ENCODE measurements at places on chromosomes 4 and X.

- DNase-seq = no peak
Measured at GRCh38 chr4:151458148-151458547, 49.2 kb downstream of the FHIP1A start.

- no peak for DNase-seq
Measured at GRCh38 chrX:7158468-7158990, 10.6 kb upstream of the PUDP start.

- peak; percentile 3 for DNase-seq
Measured at GRCh38 chrX:100409610-100410590, at the start of gene PCDH19. Gene PCDH19, minus strand, starts transcription at chrX:100410273. Its CDS starts 1,676 bp downstream, at chrX:100408597.

DNA sequence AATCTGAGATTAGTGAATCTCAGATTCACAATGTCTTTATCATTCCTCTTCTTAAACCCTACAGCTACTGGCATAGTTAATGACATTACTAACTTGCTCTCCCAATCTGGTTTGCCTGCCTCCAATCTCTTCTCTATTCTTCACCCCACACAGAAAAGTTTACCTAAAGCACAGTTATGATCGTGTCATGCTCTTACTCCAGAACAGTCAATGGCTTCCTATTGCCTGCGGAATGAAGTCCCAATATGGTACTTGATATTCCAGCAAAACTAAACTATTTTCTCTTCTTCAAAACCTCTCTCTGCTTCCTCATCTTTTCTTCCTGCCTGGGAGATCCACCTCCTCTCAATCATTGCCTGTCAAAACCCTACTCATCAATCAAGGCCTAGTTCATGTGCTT, 3.4 kb upstream of the PRPS1 start:
- no peak for DNase-seq

GRCh38 chr4:151100531-151100930, 1.1 kb downstream of the RPS3A start:
- no peak for DNase-seq

GRCh38 chrX:23644744-23645143, 22.5 kb upstream of the PRDX4 start:
- DNase-seq = no peak

- no peak for DNase-seq
Measured at GRCh38 chrX:74550295-74550802, 64.1 kb downstream of the RLIM start.

- no peak for DNase-seq
Measured at GRCh38 chr4:126957556-126957955, 675.2 kb upstream of the INTU start.

GRCh38 chr4:88865466-88865865, 167.8 kb upstream of the NAP1L5 start:
- no peak for DNase-seq

DNA sequence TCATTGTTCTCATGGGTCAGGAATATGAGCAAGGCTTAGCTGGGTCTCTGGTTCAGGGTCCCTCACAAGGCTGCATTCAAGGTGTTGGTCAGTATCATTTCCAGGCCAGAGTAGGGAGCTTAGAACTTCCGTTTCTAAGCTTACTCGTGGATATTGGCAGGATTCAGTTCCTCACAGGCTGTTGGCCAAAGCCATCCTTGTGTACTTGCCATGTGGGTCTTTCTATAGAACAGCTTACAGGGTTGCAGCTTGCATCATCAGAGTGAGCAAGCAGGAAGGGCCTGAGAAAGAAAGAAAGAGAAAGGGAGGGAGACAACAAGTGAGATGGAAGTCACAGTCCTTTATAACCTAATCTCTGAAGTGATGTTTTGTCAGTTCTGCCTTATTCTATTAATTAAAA, 5.1 kb upstream of the LIMCH1 start:
- no peak for DNase-seq

GRCh38 chr4:99821918-99822503, 5.4 kb downstream of the DAPP1 start:
- no peak for DNase-seq

- DNase-seq = no peak
Measured at GRCh38 chr4:26729547-26729946, 131.1 kb upstream of the STIM2 start.

GRCh38 chr4:22500128-22500611, 15.7 kb downstream of the ADGRA3 start:
- no peak for DNase-seq

GRCh38 chr4:173145131-173145530, 23.5 kb upstream of the GALNT7 start:
- no peak for DNase-seq

DNA sequence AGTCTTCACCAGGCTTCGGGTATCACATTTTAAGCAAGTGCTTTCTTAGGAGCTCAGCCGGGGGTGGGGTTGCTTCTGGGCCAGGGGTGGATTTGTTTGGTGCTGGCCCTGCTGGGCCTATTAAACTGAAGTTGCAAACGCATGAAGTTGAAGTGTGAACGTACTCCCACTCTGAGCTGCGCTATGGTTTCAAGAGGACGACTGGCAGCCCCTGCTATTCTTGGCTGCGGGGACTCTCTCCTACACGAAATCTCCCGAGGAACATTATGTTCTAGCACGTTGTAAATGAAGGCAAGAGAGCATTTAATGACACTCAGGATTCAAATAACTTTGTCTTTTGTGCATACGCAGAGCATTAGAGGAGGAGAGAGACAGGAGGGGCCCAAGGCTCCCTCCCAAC, 401.3 kb upstream of the BOD1L1 start:
- DNase-seq = no peak

GRCh38 chr4:104524026-104524425, 29.3 kb upstream of the CXXC4 start:
- no peak for DNase-seq

DNA sequence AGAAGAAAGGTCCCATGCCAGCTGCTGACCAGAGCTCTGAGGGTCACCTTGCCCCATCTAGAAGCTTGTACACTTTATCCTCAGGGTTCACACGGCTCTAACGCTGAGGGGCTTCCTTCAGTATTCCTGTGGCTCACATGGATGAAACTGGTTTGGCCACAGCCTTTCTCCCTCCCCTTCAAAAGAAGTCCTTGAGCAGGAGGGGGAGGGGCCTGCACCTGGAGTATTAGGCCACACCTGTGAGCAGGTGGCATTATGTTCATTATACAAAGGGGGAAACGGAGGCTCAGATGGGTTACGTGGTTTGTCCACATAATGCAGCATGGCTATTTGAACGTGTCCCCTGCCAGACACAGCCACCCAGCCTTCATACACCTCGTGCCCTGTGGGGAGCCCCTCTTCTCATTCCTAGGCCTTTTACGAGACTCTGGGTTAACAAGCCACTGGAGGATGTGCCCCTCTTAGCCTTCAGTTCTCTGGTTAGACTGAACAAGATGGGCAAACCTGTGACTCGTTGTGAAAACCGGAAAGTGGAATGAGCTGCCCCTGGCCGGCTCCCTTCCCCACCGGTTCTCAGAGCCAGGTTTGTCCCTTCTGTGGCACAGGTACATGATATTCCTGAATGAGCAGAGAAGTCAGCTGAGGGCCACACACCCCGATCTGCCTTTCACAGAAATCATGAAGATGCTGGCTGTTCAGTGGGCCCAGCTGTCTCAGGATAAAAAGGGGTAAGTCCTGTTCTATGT, 27.2 kb upstream of the JAKMIP1 start:
- DNase-seq = no peak

DNA sequence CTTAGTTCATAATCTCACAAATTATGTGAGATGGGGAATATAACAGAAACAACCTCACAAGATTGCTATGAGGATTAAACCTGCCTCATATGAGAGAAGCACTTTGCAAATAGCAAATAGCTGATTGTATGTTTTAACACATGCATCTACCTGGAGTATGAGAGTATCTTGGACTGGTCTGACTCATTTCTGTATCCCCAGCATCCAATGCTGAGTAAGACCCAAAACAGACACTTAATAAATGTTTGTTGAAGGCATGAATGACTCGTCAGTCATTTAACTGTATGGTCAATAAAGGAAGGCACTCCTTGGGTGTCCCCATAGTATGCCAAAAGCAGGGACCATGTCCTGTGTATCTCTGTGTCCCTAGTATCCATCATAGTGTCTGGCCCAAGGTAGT, 350.9 kb upstream of the F9 start:
- no peak for DNase-seq

- peak; percentile 55 for DNase-seq
Measured at GRCh38 chr4:47482326-47482725, 2.7 kb upstream of the ATP10D start.

DNA sequence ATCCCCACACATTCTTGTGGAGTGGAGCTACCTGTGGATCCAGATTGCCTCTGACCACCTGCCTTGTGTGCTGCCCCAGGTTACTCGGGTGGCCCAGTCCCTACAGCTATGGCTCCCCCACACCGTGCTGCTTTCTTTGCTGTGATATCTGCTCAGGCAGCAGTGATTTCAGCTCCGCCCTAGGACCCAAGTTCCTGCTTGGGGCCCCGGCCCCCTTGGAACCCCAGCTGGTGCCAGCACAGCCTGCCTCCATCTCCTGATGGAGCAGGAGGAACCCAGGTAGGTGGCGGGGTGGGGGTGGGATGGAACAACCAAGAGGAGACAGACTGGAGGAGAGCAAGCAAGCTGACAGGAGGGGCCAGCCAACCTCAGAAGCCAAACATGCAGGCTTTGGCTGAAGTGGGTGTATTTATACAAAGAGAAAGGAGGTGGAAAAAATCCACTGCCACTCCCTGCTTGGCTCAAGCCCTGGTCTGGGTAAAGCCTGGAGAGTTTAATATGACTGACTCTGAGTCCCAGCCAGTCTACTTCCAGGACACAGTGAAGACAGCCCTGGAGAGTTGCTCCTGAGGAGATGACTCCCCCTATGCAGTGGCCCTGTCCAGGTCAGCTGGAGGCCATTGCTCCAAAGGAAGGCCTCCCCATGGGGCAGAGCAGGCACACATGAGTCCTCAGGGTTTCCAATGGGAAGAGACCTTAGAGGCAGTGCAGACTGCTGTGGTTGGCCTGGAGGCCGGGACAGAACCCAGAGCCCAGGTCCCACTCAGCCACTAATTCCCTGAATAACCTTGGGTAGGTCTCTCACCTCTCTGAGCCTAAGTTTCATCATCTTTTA, 197.1 kb upstream of the MAMLD1 start:
- no peak for DNase-seq

DNA sequence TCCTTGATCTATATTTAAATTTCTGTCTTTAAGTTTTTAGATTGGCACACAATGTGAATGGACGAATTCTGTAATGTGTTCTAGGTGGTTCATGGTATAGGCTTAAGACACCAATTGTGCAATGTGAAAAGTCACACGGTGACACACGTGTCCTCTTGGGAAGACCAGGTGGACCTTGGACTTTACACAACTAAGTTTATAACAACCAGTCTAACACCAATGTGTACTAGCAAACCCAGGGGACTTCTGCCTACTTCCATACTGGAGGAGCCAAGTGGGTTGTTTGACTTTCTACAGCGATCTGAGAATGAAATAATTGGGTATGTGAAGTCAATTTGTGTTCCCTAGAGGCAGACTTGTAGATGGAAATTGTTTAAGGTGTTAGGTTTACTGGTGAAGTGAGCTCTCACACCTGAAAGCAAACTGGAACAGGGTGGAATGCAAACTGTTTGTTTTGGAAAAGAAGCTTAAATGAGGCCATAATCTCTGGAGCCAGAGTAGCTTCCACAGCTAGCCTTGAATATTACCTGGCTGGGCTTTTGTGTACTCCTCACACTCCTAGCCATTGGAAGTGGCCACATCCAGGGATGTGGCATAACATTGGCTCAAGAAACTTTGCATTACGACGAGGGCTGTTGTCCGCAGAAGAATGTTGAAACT, 45.9 kb upstream of the WDR1 start:
- no peak for DNase-seq

- no peak for DNase-seq
Measured at GRCh38 chr4:2442175-2442993, 23.6 kb downstream of the CFAP99 start.

- no peak for DNase-seq
Measured at GRCh38 chr4:2791518-2792395, 1.1 kb upstream of the SH3BP2 start.

DNA sequence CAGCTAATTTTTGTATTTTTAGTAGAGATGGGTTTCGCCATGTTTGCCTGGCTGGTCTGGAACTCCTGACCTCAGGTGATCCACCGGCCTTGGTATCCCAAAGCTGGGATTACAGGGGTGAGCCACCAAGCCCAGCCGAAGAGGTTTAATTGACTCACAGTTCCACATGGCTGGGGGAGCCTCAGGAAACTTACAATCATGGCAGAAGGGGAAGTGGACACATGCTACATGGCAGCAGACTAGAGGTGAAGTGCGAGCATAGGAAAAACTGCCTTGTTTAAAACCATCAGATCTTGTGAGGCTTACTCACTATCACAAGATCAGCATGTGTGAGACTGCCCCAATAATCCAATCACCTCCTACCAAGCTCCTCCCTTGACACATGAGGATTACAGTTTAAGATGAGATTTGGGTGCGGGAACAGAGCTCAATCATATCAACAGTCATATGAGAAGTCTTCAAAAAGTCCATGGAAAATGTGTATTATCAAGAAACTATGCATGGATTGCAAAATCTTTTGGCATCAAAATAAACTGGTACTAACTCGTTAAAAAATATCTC, 25.8 kb upstream of the RPL39 start:
- no peak for DNase-seq

DNA sequence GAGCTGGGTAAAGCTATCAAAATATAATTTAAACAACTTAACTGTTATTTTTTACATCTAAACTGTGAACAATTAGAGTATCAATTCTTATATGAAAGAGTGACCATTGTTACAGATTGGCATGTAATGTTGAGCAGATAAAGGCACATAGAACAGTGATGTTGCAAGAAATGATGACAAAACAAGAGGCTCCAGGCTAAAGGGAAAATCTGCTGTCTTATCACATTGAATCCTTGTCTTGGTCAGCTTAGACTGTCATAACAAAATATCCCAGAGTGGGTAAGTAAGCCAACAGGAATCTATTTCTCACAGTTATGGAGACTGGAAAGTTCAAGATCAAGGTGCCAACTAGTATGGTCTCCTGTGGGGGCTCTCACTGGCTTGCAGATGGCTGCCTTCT, 154.1 kb upstream of the PPP3CA start:
- no peak for DNase-seq

DNA sequence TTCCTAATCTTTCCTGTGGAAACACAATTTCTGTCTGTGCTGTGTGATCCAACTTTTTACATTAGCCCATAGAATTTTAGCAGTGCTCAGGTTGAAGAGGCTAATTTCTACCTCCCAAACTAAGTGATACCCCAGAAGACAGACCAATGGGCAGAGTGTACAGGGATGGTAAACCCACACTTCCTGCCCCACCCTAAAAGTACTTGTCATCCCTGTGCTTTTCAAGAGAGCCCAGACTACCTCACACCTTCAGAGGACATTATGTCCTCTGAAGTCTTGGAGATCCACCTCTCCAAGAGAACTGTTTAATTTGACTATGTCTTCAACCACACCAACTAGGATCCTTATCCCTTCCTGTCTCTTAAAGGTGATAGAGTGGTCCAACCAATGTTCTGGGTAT, 82.0 kb upstream of the ACSL1 start:
- no peak for DNase-seq

DNA sequence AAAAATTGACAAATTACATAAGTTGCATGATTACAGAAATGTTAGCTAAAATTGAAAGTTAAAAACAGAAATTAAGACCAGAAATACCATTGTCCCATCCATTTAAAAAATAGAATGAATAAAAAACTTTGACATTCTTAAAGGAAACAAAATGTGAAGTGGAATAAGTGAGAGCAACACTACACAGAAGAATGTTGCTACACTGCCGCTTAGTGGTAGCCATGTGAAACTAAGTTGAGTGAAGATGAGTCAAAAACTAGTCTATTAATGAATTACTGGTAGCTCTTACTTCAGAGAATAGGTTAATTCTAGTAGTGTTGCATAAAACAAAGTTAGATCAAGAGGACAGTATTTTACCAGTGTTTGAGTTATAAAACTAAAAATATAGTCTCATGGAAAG, 571.0 kb upstream of the KLHL4 start:
- no peak for DNase-seq

GRCh38 chr4:156190615-156191014, 236.9 kb upstream of the CTSO start:
- DNase-seq = peak; percentile 86
